ENCODE measurements at places on chromosomes 4 and X. TPM values are rescaled to one million over a fixed set of nuclear protein-coding genes. Genes with fewer than 3 reads are reported as not detected.

- no peak for DNase-seq
Measured at GRCh38 chr4:136476753-136477152, 1055.5 kb downstream of the PCDH18 start.

DNA sequence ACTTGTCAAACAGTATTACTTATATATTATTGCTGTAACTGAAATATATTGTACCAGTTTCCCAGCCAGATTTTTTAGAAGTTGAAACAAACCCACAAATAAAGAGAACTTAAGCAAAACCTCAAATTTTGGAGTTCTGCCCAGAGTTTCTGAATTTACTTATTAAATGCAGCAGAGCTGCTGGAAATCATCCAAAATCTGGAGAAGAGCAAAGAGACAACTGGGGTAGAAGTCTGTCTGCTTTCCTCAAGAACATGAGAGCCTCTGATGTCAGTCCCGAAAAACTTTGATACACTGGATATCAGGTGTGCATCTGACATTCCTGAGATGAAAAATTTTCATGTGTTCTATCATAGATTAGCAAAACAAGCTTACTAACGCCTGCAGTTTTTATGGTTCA lies 325.9 kb downstream of the NR3C2 start:
- DNase-seq, result no peak

DNA sequence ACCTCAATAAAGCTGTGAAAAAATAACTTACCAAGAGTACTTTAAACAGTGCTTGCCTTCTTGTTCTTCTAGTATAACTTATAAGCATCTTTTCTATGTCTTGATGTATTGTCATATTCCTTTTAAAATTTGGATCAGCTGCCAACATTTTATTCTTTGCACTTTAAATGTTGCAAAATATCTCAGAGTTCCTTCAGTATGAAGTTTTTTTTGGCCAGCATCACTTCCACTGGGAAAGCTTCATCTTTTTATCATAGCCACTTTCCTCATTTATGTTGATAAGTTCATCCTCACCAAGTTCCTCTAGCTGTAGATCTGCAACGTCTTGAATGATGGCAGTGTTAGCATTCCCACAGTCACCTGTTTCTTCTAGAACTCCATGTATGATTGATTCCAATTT lies 24.2 kb downstream of the CXorf58 start:
- DNase-seq, result no peak

Gene XK
- not detected for total RNA-seq

Gene ALB
- total RNA-seq, result not detected
